Activated naive CD4-positive, alpha-beta T cell treated with anti-CD3 and anti-CD28 coated beads for 36 hours (primary cell): ENCODE measurements at places on chromosomes 6 and 20.

- DNase-seq: no peak
- H3K27me3 ChIP-seq: no peaks in the 10 kb centered on the region
- no peak overlapping the region for H3K4me3 ChIP-seq
- no peak overlapping the region for H3K27ac ChIP-seq
- H3K4me1 ChIP-seq: no peaks in the 10 kb centered on the region
These were observed 1.3 kb downstream of the GUCA1B start for GRCh38 chr6:42193491-42193894.

GRCh38 chr6:37903351-37904340, 84.1 kb downstream of the ZFAND3 start:
- H3K36me3 ChIP-seq: peaks cover 3% of the 10 kb centered on the region
- no peak for DNase-seq
- H3K27ac ChIP-seq: no peak overlapping the region
- no peak overlapping the region for H3K4me3 ChIP-seq
- peaks cover 39% of the 10 kb centered on the region for H3K4me1 ChIP-seq
- H3K27me3 ChIP-seq: no peaks in the 10 kb centered on the region

- peaks cover 7% of the 10 kb centered on the region for H3K4me1 ChIP-seq
- no peak overlapping the region for H3K27ac ChIP-seq
- peaks cover 64% of the 10 kb centered on the region for H3K27me3 ChIP-seq
- H3K36me3 ChIP-seq: no peaks in the 10 kb centered on the region
These were observed 63.6 kb upstream of the LY86 start for GRCh38 chr6:6524951-6525350.

DNA sequence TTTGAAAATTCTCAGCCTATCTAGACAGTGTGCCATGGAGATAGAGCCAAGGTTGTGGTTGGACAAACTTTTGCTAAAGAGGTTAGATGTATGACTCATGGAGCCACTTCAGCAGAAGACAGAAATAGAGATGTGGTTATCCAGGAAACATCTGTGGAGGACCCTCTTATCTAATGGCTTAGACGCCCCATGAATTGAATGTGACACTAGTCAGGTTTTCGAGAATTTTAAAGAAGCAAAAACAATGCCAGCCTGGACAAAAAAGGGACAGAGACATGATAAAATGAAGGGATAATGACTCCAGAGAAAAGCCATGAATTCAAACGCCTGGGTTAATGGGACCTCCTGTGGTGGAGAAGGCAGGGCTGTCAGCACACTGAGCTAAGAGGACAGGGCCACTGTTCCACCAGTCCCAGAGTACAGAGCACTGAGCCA, 280.5 kb downstream of the CLVS2 start:
- H3K4me1 ChIP-seq: no peaks in the 10 kb centered on the region
- no peaks in the 10 kb centered on the region for H3K27me3 ChIP-seq
- H3K36me3 ChIP-seq: no peaks in the 10 kb centered on the region
- DNase-seq: no peak
- H3K4me3 ChIP-seq: no peak overlapping the region
- H3K27ac ChIP-seq: no peak overlapping the region

DNA sequence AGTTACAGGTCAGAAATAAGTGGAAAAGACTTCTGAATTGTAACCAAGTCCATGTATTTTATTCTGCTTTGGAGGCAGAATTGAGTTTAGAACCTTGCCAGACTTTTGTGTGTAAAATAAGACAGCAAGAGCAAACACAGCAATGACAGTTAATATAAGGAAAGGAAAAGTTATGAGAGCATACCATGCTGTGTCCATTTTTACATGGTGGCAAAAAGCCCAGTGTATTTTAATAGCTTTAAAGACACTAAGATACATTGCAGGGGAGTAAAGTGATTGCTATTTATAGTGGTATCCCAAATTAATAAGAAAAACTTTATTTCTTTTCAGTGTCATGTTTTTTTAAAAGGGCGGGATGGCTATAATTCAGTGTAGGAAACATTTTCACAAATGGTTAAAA, 45.2 kb downstream of the CDC5L start:
- peaks cover 3% of the 10 kb centered on the region for H3K4me1 ChIP-seq
- H3K4me3 ChIP-seq: no peak overlapping the region
- H3K27me3 ChIP-seq: no peaks in the 10 kb centered on the region
- DNase-seq: no peak
- peaks cover 19% of the 10 kb centered on the region for H3K36me3 ChIP-seq

GRCh38 chr6:155036907-155037306, 41.8 kb downstream of the TIAM2 start:
- H3K27me3 ChIP-seq: peaks cover 7% of the 10 kb centered on the region
- H3K4me3 ChIP-seq: no peak overlapping the region
- H3K36me3 ChIP-seq: no peaks in the 10 kb centered on the region
- H3K27ac ChIP-seq: no peak overlapping the region

- H3K36me3 ChIP-seq: no peaks in the 10 kb centered on the region
- H3K27me3 ChIP-seq: peaks cover 13% of the 10 kb centered on the region
- H3K4me3 ChIP-seq: no peak overlapping the region
These were observed 93.0 kb downstream of the SLC35B3 start for GRCh38 chr6:8342241-8342819.

DNA sequence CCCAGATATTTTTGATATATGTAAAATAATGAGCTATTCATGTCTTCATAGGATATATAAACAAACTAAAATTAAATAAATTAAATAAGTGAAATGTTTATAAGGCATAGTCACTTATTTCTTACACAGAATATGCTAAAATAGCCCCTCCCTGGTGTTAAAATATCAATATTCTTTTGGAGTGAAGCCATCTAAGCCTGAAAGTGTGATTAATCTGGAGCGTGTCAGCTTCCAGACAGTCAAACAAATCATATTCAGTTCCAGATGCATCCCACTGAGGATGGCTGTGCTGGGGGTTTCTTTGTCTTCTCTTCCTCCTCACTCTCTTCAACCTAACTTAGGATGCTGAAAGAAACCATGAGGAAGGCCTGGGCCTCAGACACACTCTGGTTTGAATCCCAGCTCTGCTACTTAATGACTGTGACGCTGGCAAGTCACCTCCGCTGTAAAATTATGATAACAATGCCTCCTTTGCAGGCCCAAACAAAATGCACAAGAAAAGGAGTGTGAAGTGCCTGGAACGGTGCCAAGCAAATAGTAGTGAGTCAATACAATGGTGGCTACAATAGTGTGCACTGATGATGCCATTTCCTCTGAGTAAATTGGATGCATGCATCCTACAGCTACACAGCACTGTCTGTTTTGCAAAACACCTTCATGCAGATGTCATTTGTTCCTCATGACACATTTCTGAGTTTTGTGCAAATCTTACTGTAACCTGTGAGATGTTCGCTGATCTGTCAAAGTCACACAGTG, 161.4 kb downstream of the FOXC1 start:
- H3K4me1 ChIP-seq: peaks cover 47% of the 10 kb centered on the region
- no peak overlapping the region for H3K27ac ChIP-seq
- no peak overlapping the region for H3K4me3 ChIP-seq
- no peaks in the 10 kb centered on the region for H3K27me3 ChIP-seq
- H3K36me3 ChIP-seq: peaks cover 2% of the 10 kb centered on the region
- peak; percentile 78 for DNase-seq

- peaks cover 32% of the 10 kb centered on the region for H3K4me1 ChIP-seq
- H3K27ac ChIP-seq: no peak overlapping the region
- H3K27me3 ChIP-seq: peaks cover 48% of the 10 kb centered on the region
- H3K4me3 ChIP-seq: peak overlapping the region; percentile 52
These were observed 516 bp downstream of the TMEM151B start for GRCh38 chr6:44270526-44271405.

- DNase-seq: no peak
- H3K4me3 ChIP-seq: no peak overlapping the region
- H3K36me3 ChIP-seq: no peaks in the 10 kb centered on the region
- H3K27ac ChIP-seq: no peak overlapping the region
- peaks cover 20% of the 10 kb centered on the region for H3K27me3 ChIP-seq
These were observed 21.9 kb downstream of the CD40 start for GRCh38 chr20:46139908-46140482.

GRCh38 chr6:17007749-17008148, 94.1 kb upstream of the STMND1 start:
- peaks cover 4% of the 10 kb centered on the region for H3K4me1 ChIP-seq
- DNase-seq: no peak
- H3K27ac ChIP-seq: no peak overlapping the region
- H3K36me3 ChIP-seq: no peaks in the 10 kb centered on the region
- H3K4me3 ChIP-seq: no peak overlapping the region
